ENCODE measurements at places on chromosomes 1 and 21.
A peak's percentile ranks its signal among the peaks of the same experiment; 100 is the strongest.

GRCh38 chr21:28391938-28392849 lies 600.5 kb downstream of the LTN1 start:
- no peak for DNase-seq

GRCh38 chr1:48841461-48841860 lies 64.8 kb upstream of the BEND5 start:
- no peak for DNase-seq

DNA sequence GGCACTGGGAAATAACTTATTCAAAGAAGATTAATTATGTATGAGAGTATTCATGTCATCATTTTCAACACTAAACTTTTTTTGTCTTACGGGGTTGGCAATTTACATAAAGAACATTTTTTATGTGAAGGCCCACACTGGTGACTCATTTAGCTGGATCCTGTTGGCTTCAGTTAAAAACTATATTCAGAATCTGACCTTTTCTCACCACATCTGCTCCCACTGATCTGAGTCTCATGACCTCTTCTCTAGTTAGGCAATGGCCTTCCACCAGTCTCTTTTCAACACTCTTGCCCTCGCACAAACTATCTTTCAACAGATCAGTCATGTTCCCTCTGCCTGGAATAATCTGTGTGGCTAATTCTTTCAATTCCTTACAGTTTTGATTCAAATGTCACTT lies 53.4 kb downstream of the TMPRSS15 start:
- no peak for DNase-seq

DNA sequence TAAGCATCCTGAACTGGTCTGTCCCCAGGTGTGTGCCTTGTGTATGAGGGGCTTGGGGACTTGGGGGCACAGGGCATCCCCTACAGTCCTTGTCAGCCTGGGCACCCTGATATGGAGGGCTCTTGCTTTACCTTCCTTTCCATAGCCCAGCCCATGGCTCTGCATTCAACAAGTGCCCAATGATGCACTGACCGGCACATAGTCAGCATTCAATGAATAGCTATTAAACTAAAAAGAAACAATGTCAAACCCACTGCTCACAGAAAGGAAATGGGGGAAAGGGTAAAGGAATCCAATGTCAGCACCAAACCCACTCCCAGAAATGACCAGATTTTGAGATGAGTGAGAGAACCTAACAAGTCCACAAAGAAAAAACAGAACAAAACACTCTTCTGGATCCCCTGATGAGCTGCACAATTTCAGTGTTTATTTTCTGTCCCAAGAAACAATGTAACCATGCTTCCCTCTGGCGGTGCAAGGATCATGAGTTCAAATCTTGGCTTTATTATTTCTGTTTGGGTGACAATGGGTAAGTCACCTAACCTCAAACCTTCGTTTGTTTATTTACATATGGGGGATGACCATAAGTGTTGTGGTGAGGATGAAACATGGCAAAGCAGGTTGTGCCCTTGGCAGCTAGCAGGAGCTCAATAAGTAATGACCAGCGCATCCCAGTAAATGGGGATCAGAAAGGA lies 22.0 kb downstream of the SYT6 start:
- no peak for DNase-seq

DNA sequence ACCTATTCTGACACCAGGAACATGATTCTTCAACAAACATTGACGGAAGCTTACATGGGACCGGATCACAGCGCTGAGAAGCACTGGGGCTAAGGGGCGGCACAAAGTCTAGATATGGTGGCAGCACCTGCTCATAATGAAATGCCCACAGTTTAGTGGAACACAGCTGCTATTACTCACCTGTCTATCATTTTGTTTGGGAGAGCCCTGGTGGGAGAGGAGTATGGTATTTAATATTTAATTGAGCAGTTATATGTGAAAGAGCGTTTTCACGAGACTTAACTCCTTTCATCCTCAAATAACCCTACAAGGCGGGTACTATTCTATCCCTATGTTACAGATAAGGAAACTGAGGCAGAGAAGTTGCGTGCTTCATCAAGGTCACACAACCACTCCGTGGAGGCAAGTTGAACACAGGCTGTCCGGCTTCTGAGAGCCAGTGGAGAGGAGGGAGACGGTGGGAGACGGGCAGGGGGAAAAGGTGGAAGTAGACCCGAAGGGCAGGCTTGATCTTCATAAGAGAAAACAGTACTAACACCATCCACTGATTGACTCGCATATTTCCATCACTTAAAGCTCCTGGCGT lies 790 bp upstream of the TSNAX start:
- no peak for DNase-seq

GRCh38 chr21:36125512-36126207 lies 9.2 kb upstream of the CBR3 start:
- peak; percentile 42 for DNase-seq

DNA sequence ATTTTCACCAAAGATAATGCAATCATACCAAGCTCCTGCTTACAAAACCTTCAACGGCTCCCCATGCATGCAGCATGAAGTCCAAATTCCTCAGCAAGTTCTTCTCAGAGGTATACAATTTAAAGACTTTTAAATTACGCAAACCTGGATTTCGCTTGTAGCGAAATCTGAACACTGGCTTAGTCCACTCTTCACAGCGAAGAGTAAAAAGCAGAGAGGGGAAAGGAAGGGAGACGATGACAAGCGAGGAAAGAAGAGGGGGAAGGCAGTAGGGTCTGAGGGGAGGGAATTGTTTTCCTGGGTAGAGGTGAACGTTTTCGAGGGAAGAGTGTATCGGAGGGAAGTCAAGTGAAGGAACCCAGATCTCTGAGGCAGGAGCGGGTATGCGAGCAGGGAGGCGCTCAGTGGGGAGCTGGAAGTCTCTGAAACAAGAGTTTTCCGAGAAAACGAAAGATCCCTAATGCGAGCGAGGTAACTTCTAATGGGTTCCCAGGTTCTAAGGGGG lies 790 bp downstream of the TESK2 start:
- DNase-seq: no peak

GRCh38 chr1:83976920-83977319 lies 22.0 kb downstream of the TTLL7 start:
- DNase-seq: no peak

DNA sequence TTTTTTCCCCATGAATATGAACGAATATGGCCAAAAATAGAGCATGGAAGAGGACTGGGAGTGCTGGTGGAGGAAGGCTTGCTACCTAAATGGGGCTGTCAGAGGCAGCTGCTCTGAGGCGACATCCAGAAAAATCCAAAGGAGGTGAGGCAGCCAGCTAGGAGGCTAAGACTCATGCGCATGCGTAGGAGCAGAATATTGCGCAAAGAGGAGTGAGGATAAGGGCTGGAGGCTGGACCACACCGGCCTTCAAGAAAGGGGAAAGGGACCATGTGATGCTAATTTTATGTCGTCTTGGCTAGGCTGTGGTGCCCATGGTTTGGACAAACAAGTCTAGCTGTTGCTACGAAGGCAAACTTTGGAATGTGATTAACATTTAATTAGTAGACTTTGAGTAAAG lies 30.5 kb downstream of the HEYL start:
- no peak for DNase-seq

DNA sequence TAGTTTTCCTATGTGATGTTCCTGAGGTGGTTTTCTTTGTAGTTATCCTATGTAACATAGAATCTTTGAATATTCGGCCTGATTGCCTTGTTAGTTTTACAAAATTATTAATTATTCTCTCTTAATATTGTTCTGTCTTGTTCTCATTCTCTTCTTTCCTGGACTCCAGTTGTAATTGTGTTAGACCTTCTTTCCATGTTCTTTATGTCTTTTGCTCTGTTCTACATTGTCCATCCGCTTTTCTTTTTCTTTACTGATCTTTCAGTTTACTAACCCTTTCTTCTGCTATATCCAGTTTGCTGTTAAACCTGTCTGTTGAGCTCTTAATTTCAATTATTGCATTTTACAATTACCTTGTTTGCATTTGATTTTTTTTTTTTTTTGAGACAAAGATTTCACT lies 89.3 kb downstream of the PEX14 start:
- DNase-seq: no peak

DNA sequence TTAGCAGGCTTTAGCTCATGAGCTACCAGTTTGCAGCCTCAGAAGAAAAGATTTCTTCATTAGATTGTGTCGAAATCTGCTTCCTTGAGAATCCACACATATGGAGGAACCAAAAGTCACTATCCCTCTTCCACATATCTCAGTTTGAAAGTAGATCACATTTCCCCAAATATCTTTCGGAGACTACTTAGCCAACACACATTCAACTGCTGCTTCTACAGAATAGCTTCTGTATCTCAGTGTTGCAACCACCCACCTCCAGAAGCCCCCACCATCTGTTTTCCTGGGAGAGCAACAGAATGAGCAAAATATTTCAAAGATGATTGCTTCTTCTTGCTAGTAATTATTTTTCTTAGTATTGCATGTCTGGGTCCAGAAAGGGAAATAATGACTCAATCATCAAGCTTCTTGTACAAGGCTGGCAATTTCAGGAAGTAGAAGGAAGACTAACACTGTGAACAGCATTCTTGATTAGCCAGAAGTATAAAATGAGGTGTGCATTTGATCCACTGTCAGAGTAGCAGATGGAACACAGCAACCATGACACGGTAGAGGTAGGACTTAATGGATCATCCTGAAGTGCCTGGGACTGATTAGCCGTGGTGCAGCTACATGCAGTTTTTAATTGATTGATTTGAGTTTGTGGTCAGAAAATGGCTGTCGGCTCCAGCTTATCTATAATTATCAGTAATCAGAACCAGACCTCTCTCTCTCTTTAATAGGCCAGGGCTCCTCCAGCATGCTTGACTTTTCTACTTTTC lies 24.9 kb downstream of the ZC3H11B start:
- no peak for DNase-seq

DNA sequence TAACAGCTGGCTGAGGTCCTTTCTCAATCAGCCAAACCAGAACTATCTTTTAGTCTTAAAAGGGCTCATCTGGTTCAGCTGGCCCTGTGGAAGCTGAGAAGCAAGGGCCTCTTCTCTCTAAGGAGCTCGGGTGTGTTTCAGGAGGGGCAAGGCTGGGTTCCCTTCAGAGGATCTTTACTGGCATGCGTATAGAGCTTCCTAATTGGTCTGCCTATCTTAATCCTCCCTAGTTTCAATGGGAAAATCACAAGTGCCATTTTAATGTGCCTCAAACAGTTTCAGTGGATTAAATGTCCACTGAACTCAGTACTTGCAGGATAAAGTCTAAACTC lies 81.5 kb upstream of the LBR start:
- no peak for DNase-seq

DNA sequence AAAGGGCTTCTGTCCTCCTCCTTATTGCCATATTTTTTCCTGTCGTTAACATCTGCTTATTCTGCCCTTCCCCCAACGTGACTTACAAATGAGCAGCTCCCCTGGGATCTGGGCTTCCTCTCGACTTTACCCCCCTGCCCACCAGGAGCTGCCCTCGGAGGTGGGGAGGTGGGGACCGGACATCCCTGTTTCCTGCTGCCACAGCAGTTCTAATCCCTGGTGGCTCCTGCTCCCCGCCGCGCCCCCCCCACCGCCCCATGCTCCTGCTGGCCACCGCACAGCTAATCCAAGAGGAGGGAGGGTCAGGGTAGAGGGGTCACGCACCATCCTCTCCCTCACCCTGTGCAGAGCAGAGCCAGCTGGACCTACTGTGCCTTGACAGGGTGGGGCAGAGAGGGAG lies 4.4 kb upstream of the SLC27A3 start:
- no peak for DNase-seq
